ENCODE measurements at places on chromosomes 11 and 22.
A peak's percentile ranks its signal among the peaks of the same experiment; 100 is the strongest.

- no peak for DNase-seq
Measured at GRCh38 chr11:125367710-125368109, 128.4 kb downstream of the FEZ1 start.

- DNase-seq = no peak
Measured at GRCh38 chr11:61258546-61258945, 17.6 kb downstream of the PGA5 start.

GRCh38 chr11:5040876-5041275 lies 5.5 kb upstream of the OR52J3 start:
- no peak for DNase-seq

DNA sequence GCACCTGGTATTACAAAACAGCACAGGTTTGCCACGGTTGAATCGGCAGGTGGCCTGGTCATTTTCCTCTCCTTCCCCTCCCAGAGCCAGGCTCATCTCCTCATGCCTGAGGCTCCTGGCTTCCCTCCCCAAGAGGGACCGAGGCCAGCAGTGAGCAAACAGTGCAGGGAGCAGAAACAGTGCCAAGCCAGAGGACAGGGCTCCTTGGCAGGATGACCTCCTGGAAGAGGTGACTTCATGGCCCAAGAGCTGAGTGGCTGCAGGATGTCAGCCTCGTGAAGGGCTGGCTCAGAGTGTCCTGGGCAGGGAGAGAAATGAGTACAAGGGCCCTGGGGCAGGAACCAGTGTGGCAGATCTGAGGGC lies 22.8 kb upstream of the PPFIA1 start:
- no peak for DNase-seq

GRCh38 chr11:65560555-65561418 lies 2.6 kb upstream of the LTBP3 start:
- no peak for DNase-seq

DNA sequence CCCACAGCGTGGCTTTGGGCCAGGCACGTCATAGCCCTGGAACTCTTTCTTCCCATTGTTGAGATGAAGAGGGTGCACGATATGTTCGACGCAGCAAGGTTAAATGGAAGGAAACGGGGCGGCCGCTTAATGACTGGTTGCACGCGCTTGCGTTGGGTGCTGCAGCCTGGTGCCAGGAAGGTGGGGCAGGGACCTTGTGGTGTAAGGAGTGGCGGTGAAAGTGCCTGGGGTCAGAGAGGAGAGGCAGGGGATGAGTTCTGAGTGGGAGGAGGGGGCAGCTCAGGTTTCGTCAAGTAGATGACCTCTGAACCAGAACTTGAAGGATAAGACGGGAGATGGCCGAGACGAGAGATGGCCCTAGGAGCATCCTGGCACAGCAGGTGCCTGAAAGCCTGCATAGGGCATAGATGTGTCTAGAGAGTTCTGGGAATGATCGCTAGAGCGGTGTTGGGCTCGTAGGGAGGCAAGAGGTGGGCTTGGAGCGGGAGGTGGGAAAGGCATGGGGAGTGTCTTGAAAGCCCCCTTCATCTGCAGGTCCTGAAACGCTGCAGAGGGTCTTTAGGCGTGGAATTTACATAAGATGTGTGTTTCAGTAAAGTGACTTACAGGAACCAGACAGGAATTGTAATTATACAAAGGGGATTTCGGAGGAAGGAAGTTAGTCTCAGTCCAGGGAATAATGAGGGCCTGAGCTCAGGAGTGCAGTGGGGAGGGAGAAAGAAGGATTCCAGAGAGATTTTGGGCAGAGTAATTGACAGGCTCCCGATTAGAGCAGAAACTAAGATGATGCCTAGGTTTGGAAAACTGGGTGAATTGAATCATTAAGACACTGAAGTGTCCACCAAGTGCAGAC lies 43.2 kb upstream of the CLDN5 start:
- no peak for DNase-seq

- no peak for DNase-seq
Measured at GRCh38 chr11:223026-223789, 12.9 kb downstream of the SIRT3 start.

GRCh38 chr11:6611092-6611962 lies 689 bp downstream of the TAF10 start:
- DNase-seq = peak; percentile 43

GRCh38 chr11:3947061-3947460 lies 91.6 kb downstream of the STIM1 start:
- DNase-seq = peak; percentile 87

GRCh38 chr11:63530021-63530420 lies 6.6 kb upstream of the PLAAT4 start:
- DNase-seq = no peak

DNA sequence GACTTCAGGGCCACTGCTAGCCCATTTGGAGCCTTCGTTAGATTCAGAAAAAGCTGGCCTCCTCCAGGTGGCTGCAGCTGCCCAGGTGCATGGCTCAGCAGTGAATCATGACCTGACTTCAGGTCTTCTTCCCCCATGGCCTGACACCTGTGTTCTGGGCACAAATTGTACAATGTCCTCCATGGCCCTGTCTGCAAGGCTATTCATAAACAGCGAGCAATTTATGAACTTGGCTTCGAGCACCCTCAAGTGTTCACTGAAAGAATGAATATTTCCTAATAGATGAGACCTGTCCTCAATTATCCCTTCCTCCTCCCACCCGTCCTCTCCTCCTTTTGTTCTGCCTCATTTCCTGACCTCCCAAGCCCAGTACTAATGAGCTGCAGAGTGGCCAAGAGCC lies 12.2 kb upstream of the VPS37C start:
- no peak for DNase-seq

GRCh38 chr11:92848578-92848977 lies 120.9 kb upstream of the MTNR1B start:
- DNase-seq = no peak

DNA sequence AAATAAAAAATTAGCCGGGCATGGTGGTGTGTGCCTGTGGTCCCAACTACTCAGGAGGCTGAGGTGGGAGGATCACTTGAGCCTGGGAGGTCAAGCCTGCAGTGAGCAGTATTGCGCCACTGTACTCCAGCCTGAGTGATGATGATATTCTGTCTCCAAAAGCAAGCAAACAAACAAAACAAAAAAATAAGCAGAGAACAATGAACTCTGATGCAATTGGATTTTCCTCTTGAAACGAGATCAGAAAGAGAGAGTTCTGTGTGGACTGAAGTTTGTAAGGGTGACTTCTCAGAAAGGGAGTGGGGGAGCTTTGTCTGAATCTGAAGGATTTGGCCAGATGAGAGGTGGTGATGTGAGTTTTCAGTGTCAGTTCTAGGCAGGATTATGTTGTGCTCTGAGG lies 6.0 kb upstream of the TMEM123 start:
- no peak for DNase-seq

GRCh38 chr11:120606211-120607010 lies 94.9 kb downstream of the GRIK4 start:
- DNase-seq = no peak

GRCh38 chr11:101920992-101921391 lies 4.7 kb upstream of the ANGPTL5 start:
- DNase-seq = no peak

GRCh38 chr22:33578752-33579151 lies 341.5 kb downstream of the LARGE1 start:
- no peak for DNase-seq

DNA sequence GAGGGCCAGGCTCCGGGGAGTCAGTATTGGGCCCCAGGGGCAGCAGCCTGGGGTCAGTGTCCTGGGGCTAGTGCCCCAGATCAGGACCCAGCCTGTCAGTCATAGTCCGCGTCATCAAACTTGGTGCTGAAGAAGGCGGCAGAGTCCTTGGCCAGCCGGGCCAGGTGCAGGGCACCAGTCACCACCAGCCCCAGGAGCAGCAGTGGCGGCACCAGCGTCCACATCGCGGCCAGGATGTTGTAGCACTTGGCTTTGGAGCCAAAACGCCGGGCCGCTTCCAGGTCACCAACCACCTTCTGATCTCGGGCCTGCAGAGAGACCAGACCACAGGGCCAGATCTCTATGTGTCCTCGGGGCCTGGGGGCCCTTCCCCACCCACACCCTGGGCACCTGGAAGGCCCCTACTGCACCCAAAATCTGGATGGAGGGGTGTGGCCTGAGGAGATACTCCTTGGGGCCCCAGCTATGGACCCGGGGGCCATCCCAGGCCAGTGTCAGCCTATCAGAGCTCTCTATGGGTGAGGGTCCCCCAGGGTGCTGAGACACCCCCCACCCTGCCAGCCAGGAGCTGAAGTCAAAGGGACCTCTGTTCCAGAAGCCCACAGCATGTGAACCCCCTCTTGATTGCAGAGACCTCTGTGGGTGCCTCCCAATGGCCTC lies 790 bp downstream of the IFITM5 start:
- DNase-seq = no peak

DNA sequence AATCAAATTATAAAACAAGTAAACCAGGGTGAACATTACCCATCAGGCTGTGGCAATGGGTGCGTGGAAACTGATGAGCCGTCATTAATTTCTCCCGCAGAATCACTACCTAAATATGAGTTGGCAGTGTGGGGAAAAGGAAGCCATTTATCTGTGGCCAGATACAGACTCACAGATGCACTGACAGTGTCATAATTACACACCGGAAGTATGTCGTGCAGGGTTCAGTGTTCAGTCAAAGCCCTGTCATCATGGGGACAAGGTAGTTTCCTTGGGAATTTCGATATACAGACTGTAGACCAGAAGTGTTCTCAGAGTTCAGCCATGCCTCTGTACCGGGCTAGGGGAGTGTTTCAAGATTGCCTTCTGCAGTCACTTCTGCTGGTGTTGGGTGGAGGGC lies 119.2 kb upstream of the SEZ6L start:
- DNase-seq = no peak

DNA sequence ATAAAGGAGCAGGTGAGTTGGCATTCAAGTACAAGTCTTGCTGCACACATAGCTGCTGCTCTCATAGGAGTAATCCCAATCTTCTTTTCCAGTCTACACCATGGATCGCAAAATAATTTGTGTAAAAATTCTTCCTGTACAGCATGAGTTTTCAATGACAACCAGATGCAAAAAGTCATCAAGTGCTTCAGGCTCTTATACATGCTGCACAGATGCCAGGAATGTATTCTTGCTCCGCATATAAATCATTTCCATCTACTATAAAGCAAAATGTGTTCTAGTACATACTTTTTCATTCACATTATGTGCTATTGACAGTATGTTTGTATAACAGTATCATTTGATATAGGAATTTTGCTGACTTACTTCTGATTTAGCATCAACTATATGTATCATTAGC lies 35.4 kb downstream of the NXPE2 start:
- DNase-seq = no peak

GRCh38 chr22:25048659-25049647 lies 96.4 kb downstream of the KIAA1671 start:
- DNase-seq = peak; percentile 25

- no peak for DNase-seq
Measured at GRCh38 chr11:196786-197731, 4.2 kb downstream of the SCGB1C1 start.

- DNase-seq = no peak
Measured at GRCh38 chr22:47165338-47166032, 403.0 kb downstream of the TBC1D22A start.

DNA sequence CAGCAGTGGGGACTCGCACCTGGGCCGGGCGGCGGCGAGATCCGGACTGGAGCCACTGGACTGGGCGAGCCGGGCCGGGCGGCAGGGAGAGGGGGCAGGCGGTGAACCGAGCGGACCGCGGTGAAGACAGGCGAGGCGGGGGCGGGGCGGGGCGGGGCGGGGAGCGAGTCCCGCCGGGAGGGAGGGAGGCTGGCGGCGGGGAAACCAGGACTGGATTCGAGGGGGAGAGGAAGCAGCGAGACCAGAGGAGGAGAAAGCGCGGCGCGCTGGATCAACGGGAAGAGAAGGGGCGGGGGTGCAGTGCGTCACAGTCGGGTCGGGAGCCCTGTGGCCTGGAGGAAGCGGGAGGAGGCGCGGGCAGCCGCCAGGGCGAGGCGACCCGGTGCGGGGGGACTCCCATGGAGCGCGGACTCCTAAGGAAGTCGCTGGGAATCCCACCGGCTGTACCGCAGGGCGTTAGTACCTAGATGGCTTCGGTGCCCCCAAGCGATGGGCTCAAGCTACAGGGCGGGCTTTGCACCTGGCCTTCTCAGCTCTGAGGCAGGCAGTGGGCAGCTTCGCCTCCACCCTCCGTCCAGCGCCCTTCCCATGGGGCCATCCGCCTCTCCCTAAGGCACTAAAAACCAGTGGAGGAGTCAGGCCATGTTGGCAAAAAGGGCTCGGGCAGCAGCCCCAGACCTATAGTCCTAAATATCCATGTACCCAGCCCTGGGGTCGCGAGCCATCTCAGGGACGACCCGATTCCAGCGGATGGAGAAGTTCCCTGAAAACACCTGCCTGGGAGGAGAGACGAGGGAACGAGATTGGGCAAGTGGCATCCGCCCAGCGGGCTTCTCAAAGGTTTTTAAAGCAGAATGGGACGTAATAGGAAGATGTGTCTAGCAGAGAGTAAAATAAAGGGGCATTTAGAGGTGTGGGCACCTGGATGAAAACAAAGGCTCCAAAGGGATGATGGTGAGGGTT lies at the start of gene TMEM121B:
Gene TMEM121B, minus strand, starts transcription at position 128 of the 963 bp plus-strand sequence. CDS start 233 bp downstream, outside the sequence.
- DNase-seq = peak; percentile 70

DNA sequence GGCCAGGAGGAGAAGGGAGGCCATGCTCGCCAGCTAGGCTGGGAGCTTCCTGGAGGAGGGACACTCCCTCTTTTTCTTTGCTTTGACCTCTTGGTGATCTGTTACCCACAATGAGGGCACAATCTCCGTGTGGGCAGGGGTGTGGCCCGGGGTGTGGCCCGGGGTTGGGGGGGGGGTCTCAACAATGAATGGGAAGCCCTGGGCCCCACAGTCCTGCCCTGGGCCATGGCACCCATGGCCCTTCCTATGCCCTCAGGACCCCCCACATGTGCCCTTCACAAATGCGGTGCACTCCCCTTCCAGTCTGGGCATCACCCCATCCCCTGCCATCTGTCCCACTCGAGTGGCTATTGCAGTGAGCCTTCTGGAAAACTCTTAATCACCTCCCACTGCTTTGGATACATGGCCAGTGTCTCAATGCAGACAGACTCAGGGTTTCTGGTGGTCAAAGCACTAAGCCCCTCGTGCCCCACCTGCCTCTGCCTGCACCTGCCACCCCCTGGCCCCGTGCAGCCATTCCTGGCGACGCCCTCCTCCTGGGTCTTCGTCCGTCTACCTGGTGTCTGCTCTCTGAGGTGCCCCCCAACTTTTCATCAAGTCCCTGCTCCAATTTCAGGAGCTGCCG lies 611.3 kb downstream of the TBC1D22A start:
- DNase-seq = no peak

DNA sequence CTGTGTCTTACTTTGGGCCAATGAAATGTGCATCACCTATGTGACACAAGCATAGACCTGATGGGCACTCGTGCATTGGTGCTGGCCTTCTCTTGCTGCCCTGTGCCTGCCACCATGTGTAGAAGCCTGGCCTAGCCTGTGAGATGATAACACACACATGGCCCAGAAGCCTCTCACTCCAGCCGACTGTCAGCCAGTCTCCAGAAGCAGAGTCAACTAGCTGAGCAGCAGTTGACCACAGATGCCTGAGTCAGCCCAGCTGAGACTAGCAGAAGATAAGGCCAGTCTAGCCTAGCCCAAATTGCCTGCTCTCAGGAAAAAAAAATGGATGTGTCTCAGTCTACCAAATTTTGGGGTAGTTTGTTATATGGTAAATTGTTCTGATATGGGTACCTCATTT lies 46.2 kb downstream of the CSNK2A3 start:
- DNase-seq = no peak

GRCh38 chr11:127117231-127117739 lies 116.7 kb upstream of the KIRREL3 start:
- DNase-seq = no peak

- DNase-seq = no peak
Measured at GRCh38 chr22:40204321-40205116, 26.8 kb downstream of the TNRC6B start.

- peak; percentile 63 for DNase-seq
Measured at GRCh38 chr22:38069372-38070249, 12.4 kb downstream of the PICK1 start.
